ENCODE measurements at places on chromosomes 2 and 18. TPM values are rescaled to one million over a fixed set of nuclear protein-coding genes. Genes with fewer than 3 reads are reported as not detected.

DNA sequence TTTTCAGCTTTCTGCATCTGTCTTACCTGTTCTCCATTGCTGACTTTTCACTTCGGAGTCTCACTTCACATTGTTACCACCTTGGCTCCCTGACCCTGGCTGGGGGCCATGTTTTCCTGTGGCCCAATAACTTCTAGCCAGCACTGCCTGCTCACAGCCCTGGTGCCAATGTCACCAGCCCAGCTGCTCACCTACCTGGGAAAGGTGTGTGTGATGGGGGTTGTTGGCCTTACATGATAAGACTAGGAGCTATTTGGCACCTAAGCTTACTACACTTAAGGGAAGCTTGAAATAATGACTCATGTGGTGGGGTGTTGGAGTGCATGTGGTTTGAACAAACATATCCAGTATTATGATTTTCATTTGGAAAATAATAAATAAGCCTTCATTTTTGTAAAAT lies 37.5 kb upstream of the PGAP1 start:
- no peak overlapping the region for H3K27ac ChIP-seq
- H3K27me3 ChIP-seq = no peaks in the 10 kb centered on the region
- no peak overlapping the region for H3K4me3 ChIP-seq
- no peaks in the 10 kb centered on the region for H3K36me3 ChIP-seq

- H3K36me3 ChIP-seq = no peaks in the 10 kb centered on the region
- no peak overlapping the region for H3K27ac ChIP-seq
- DNase-seq = no peak
- H3K4me1 ChIP-seq = no peaks in the 10 kb centered on the region
- no peak overlapping the region for H3K4me3 ChIP-seq
Measured at GRCh38 chr2:19020144-19021099, 338.0 kb downstream of the OSR1 start.

DNA sequence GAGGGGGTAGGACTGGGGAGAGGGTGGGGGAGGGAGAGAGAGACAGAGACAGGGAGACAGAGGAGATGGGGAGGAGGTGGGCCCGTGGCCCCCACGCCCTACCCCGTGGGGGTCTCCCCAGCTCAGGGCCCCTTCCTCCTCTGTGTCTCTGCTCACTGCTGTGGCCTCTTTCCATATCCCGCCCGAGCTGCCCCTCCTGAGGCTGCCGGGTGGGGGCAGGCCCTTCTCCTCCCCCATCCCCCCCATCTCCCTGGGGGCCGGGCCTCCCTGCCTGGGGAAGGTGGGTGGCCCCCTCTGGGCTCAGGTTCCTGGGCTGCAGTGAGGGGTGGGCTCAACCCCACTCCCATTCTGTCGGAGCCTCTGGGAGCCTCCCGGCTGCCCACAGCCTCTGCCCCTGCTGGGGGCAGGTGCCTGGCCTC lies 332 bp upstream of the PDCD1 start:
- peak overlapping the region; percentile 63 for H3K27ac ChIP-seq
- no peaks in the 10 kb centered on the region for H3K36me3 ChIP-seq
- no peak overlapping the region for H3K4me3 ChIP-seq

DNA sequence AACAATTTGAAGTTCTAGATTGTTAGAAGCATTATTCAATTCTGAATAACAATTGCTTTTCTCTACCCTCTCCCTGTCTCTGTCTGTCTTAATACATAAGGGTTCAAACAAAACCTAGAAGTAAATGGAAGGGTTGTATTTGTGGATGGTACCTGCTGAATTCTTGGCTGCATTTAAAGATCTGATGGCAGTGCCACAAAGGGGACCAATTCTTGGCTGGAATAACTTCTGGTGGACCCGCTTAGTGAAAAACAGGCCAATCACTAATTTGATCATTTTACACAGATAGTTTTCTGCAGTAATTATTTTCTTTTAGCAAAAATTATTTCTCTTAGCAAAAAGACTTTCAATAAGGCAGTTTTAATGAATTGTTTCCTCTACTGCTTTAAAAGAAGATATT lies 353.5 kb downstream of the MYCN start:
- no peaks in the 10 kb centered on the region for H3K4me1 ChIP-seq
- no peak overlapping the region for H3K27ac ChIP-seq
- no peaks in the 10 kb centered on the region for H3K36me3 ChIP-seq
- no peak for DNase-seq
- no peaks in the 10 kb centered on the region for H3K27me3 ChIP-seq
- no peak overlapping the region for H3K4me3 ChIP-seq

DNA sequence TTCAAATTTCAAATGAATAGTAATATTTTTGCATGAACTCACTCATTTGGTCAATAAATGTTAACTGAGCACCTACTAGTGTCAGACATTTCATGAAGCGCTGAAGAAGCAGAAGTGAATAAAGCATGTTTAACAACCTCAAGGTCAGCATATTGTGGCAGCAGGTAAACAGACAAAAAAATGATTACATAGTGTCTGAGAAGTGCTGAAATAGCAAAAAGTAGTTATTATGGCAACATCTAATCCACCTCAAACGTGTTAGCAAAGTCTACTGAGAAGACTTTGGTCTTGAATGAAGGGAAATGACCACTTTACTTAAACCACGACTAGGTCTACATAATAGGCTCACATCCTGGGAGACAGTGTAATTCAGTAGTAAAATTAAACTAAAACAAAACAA lies 452.2 kb upstream of the LRATD1 start:
- H3K27me3 ChIP-seq = no peaks in the 10 kb centered on the region
- no peaks in the 10 kb centered on the region for H3K36me3 ChIP-seq
- no peak for DNase-seq
- H3K4me1 ChIP-seq = no peaks in the 10 kb centered on the region
- H3K4me3 ChIP-seq = no peak overlapping the region

- peak; percentile 75 for DNase-seq
- peaks cover 97% of the 10 kb centered on the region for H3K4me1 ChIP-seq
- no peaks in the 10 kb centered on the region for H3K27me3 ChIP-seq
- no peak overlapping the region for H3K4me3 ChIP-seq
- peak overlapping the region; percentile 90 for H3K27ac ChIP-seq
Measured at GRCh38 chr18:77065221-77065981, 67.2 kb downstream of the MBP start.

- no peaks in the 10 kb centered on the region for H3K36me3 ChIP-seq
- no peak overlapping the region for H3K27ac ChIP-seq
- H3K4me3 ChIP-seq = no peak overlapping the region
- DNase-seq = no peak
- no peaks in the 10 kb centered on the region for H3K4me1 ChIP-seq
Measured at GRCh38 chr2:226333388-226333787, 466.2 kb downstream of the IRS1 start.

DNA sequence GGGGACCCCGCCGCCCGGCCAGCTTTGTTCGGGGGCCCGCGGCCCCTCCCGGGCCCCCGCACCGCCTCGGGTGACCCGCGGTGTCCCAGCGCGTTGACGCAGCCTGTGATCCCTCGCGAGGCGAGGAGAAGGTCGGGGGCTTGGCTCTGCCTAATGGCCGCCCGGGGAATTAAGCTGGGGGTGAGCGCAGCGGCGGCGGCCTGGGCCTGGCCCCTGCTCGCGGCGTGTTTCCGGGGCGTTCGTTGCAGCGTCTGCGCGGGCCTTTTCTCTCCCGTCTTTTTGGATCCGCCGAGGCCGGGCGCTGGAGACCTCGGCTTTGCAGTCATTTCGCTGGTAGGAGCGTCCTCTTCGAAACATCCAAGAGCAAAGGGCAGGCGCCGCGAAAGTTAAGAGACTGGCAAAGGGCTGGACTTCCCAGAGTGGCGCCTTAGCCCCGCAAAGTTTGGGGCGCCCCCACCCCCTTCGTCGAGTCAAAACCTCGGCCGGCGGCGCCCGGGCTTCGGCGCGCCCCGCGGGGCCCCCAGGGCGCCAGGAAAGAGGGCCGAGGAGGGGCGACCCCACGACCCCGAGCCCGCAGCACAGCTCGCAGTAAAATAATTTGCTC lies 1.3 kb downstream of the SALL3 start:
- no peak for DNase-seq
- no peak overlapping the region for H3K27ac ChIP-seq
- H3K27me3 ChIP-seq = peaks cover 44% of the 10 kb centered on the region
- H3K4me3 ChIP-seq = no peak overlapping the region

GRCh38 chr2:229350883-229351282 lies 79.8 kb upstream of the PID1 start:
- no peak overlapping the region for H3K27ac ChIP-seq
- no peak for DNase-seq
- H3K4me3 ChIP-seq = no peak overlapping the region

DNA sequence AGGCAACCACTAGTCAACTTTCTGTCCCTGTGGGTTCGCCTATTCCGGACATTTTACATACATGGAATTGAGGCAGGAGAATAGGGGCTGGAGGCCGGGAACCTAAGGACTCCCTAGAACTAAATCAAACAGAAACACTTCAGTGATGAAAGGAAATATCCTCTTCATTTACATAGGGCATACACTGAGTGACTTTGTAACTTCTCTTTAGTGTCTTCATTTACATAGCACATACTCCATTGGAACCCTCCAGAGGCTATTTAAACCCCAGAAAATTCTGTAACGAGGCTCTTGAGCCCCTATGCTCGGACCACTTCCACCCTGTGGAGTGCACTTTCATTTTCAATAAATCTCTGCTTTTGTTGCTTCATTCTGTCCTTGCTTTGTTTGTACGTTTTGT lies 56.5 kb downstream of the CCDC195 start:
- no peaks in the 10 kb centered on the region for H3K27me3 ChIP-seq
- no peaks in the 10 kb centered on the region for H3K4me1 ChIP-seq
- no peak overlapping the region for H3K4me3 ChIP-seq
- H3K27ac ChIP-seq = no peak overlapping the region
- H3K36me3 ChIP-seq = no peaks in the 10 kb centered on the region

- no peaks in the 10 kb centered on the region for H3K27me3 ChIP-seq
- no peaks in the 10 kb centered on the region for H3K36me3 ChIP-seq
- DNase-seq = no peak
- H3K4me1 ChIP-seq = no peaks in the 10 kb centered on the region
- H3K27ac ChIP-seq = no peak overlapping the region
- H3K4me3 ChIP-seq = no peak overlapping the region
Measured at GRCh38 chr2:65370387-65371073, 61.9 kb downstream of the SPRED2 start.

- DNase-seq = no peak
- H3K27ac ChIP-seq = peak overlapping the region; percentile 84
- H3K36me3 ChIP-seq = no peaks in the 10 kb centered on the region
- no peak overlapping the region for H3K4me3 ChIP-seq
- no peaks in the 10 kb centered on the region for H3K27me3 ChIP-seq
Measured at GRCh38 chr2:28624436-28624792, 127.2 kb upstream of the PPP1CB start.

GRCh38 chr2:233029321-233029720 lies 3.2 kb upstream of the NEU2 start:
- H3K4me1 ChIP-seq = no peaks in the 10 kb centered on the region
- H3K36me3 ChIP-seq = no peaks in the 10 kb centered on the region
- H3K27me3 ChIP-seq = no peaks in the 10 kb centered on the region
- no peak overlapping the region for H3K27ac ChIP-seq
- no peak for DNase-seq

DNA sequence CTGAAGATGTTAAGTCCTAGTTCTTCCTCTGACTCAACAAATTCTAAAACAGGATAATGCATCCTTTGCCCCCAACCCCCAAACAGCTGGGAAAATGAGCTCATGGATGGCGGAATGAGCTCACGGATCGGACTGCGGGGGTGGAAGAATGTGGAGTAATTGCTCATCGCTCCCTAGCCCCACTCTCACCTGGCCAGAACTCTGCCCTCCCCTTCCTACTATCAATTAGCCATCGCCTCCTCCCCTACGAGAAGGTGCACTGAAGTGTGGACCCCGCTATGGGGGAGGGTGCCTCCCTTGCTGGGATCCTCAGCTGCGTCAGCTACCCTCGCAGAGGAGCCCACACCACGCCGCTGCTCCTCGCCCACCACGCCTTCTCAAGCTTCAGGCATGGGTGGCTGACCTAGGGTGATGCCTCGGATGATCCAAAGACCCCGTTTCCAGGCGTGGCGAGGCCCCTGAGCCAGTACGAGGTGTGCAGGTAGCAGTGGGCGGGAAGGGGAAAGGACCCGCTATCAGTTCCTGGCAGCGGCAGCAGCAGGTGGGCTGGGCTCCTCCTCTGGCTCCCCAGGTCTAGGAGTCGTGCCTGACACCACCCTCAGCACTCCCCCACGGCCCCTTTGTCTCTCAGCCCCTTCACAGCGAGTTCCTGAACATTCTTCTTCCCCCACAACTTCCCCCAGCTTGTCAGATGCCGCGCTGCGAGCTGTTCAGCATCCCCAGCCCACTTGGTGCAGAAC lies 82.1 kb upstream of the POMC start:
- no peaks in the 10 kb centered on the region for H3K27me3 ChIP-seq
- no peak overlapping the region for H3K4me3 ChIP-seq
- DNase-seq = no peak

DNA sequence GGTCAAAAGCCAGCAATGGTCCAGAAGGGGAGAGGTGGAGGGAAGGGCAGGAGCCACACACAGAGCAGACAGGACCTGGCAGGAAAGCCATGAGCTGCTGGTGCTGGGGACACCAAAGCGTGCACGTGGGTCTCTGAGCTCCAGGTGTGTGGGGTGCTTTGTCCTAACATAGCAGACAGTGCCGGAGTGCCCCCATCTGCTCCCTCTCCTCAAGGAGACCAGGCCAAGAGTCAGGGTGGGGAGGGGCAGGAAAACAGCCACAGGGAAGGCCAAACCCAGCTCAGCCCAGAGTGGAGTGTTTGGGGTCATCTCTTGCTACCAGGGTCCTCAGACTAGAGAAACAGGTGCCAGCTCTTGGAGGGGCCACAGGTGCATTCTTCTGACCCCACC lies 4.2 kb upstream of the GPC1 start:
- no peak overlapping the region for H3K4me3 ChIP-seq
- H3K27me3 ChIP-seq = peaks cover 3% of the 10 kb centered on the region
- no peaks in the 10 kb centered on the region for H3K36me3 ChIP-seq

- no peaks in the 10 kb centered on the region for H3K36me3 ChIP-seq
- H3K4me3 ChIP-seq = no peak overlapping the region
- no peak for DNase-seq
- no peak overlapping the region for H3K27ac ChIP-seq
- no peaks in the 10 kb centered on the region for H3K27me3 ChIP-seq
Measured at GRCh38 chr2:221203856-221204255, 368.2 kb downstream of the EPHA4 start.

- no peaks in the 10 kb centered on the region for H3K27me3 ChIP-seq
- no peak for DNase-seq
- peaks cover 5% of the 10 kb centered on the region for H3K4me1 ChIP-seq
- H3K36me3 ChIP-seq = no peaks in the 10 kb centered on the region
- no peak overlapping the region for H3K27ac ChIP-seq
- H3K4me3 ChIP-seq = no peak overlapping the region
Measured at GRCh38 chr2:45688479-45689298, 37.2 kb downstream of the PRKCE start.

GRCh38 chr2:211328126-211328525 lies 771.7 kb downstream of the CPS1 start:
- H3K27me3 ChIP-seq = no peaks in the 10 kb centered on the region
- H3K4me3 ChIP-seq = no peak overlapping the region
- H3K36me3 ChIP-seq = no peaks in the 10 kb centered on the region
- DNase-seq = no peak
- no peak overlapping the region for H3K27ac ChIP-seq

SCTR gene
- total RNA-seq = not detected

MAP4K3 gene
- 20.3 TPM for total RNA-seq

MREG gene
- total RNA-seq = 6.8 TPM
